ENCODE measurements at places on chromosomes 12 and 14.
A peak's percentile ranks its signal among the peaks of the same experiment; 100 is the strongest.

DNA sequence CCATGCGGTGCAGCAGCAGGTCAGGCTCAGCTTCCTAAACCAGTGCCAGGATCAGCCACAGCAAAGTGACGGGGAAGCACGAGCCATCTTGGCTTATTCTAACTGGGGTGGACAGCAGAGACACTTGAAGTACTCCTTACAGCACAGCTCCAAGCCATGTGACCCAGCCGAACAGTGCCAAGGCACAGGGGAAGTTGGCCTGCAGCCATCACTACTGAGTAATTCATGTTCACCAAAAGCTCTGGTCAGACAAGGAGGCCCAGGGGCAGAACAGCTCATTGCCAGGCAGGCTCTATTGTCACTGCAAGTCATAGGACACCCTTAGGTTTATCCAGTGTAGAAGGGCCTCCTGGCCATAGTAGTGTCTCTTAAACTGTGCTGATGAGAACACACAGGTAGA, 23.4 kb upstream of the SLC35F4 start:
- DNase-seq: no peak

GRCh38 chr12:9243999-9244649, 35.9 kb upstream of the PZP start:
- DNase-seq: no peak

GRCh38 chr14:92973261-92973797, 50.4 kb downstream of the CHGA start:
- no peak for DNase-seq

DNA sequence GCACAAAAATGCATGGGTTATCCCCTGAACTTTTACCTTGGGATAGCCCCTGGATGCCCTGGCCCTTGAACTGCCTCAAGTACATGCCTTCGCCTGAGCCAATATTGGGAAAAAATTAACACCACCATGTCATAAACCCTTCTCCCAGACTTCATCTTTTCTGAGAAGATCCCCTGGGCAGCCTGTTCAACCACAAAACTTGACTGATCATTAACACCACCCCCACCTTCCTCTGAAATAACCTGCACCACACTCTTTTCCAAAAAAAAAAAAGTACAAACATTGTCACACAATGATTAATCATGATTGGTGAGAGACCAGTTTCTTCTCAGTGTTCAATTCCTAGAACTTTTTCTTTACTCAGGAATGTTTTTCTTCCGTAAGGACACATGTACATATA, 217.9 kb downstream of the PAX9 start:
- DNase-seq: no peak

DNA sequence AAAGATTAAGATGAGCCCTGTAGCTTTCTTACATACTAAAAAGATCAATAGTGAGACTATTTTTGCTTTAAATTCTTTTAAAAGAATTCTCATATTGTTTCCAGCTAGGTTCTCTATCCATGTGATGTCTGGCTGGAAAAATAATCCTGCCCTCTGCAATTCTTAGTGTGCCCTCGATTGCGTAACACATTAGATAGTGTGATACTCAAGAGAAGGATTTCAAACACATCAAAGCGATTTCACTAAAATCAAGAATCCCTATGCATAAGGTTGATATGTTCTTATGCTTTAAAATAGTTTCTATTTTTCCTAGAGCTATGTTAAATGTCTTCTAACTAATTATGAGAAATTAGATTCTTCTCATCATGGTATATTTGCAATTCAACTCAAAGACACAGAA, 127.3 kb upstream of the PLEKHA5 start:
- no peak for DNase-seq

GRCh38 chr12:107399046-107399445, 286.6 kb upstream of the PWP1 start:
- no peak for DNase-seq

DNA sequence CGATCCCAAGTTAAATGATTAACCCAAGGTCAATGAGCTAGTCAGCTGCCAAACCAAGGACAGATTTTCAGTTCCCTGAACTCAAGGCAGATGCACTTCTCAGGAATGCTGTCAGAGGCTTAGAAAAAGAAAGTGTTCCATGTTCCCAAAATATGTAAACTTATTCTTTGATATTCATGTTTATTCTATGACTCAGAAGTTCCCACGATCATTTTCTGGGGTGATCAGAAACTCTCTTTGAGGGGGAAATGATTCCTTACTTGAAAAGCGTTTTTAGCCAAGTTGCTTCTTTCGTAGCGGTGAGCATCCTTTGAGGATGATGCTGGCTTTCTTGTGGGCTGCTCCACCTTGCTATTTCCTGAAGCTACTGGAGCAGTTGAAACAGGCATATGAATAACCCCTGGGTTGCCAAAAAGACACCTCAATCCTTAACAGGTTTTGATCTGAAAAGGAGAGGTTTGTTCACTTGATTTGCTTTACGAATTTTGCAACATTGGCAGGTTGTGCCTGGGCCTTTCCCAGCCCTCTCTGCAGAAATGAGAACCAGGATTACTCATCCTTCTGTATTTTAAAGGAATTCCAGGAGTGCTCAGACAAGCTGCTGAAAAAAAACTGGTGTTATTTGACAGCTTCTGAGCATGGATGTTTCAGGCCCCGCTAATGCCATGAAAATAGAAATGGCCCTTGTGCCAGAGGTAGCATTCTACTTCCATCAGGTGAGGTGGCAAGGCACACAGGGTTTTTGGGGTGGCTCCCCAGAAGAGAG, 121.4 kb upstream of the HIF1A start:
- no peak for DNase-seq

DNA sequence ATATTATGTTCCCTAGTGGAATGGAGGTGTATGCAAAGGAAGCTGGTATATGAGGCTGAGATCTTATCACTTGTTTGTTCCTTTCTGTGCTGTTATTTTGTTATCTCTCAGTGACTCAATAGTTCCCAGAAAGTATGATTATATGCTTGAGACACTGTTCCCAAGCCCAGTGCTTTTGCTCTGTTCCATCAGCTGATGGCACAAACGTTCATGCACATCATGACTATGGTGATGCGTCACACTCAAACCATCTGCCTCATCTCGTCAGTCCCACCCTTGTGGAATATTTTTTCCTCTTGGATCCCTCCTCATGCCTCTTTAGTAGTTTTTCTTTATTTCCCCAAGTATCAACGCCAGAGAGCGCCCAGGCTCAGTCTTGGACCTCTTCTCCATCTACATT, 786.9 kb downstream of the AACS start:
- no peak for DNase-seq

DNA sequence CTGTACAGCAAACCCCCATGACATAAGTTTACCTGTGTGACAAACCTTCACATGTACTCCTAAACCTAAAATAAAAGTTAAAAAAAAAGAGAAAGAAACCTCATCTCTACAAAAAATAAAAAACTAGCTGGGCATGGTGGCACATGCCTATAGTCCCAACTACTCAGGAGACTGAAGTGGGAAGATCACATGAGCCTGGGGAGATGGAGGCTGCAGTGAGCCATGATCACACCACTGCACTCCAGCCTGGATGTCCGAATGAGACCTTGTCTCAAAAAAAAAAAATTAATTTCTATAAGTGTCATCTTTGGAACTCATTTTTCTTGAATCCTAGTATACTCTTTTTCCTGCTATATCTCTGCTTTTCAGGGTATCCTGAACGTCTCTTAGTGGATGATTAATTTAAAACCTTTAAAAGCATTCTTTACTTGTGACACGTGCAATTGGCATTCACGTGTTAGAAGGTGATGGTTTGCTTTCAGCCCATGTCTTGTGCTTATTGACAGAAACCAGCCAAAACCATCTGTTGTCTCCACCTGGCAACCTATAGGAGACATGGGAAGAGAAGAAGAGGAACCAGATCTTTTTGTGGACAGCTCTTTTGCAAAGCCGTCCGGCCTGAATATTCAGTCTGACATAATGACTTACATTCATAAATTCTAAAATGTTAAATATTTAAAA, 30.6 kb upstream of the PPFIBP1 start:
- DNase-seq: no peak

GRCh38 chr12:66763467-66763866, 84.6 kb upstream of the GRIP1 start:
- no peak for DNase-seq

GRCh38 chr14:54572316-54572715, 5.4 kb downstream of the SAMD4A start:
- peak; percentile 27 for DNase-seq

GRCh38 chr12:103814436-103814835, 26.6 kb downstream of the NT5DC3 start:
- no peak for DNase-seq

GRCh38 chr12:92259696-92260251, 114.1 kb upstream of the BTG1 start:
- no peak for DNase-seq

DNA sequence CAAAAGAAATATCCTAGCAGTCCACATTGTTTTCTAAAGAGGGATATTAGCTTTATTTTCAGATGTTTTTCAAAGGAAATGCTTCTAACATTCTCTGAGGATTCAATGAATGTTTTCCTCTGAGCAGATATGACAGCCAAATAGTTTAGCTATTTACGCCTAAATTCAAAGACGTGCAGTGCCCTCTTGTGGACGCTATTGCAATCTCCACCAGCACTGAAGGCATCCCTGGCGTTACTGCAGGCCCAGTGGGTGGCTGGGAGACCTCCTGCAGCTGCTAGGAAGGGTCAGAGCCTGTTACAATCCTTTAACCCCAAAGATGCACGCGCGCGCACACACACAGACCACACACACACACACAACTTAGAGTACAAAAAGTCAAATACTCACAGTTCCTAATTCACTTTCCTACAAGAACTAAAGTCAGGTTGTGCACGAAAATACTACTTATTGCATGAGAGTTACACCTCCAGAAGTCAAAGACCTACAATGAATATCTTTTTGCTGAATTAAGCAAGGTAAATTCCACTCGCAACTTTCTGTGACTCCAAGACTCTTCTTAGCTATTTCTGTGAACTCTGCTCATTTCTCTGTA, 589.3 kb upstream of the TMEM132C start:
- peak; percentile 25 for DNase-seq

GRCh38 chr12:83769151-83769550, 1082.4 kb downstream of the TMTC2 start:
- no peak for DNase-seq

DNA sequence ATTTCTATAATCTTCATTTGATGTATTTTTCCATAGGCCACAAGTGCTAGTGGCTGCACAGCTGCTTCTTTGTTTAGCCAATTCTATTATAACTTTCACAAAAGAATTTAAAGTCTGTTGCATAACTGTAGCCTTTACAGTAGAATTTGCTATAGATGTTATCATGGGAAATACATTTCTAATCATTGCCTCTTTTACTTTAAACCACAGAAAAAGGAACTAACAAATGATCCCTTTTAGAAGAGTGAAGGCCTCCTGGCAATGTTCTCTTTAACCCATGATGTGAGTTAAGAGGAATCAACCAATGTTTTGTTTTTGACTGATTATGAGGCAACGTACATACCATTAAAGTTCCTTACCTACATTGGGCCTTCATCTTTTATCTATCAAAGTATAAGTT, 68.8 kb downstream of the RPL10L start:
- DNase-seq: no peak

GRCh38 chr12:114450515-114451300, 44.8 kb upstream of the TBX5 start:
- DNase-seq: no peak

GRCh38 chr12:70536650-70537049, 100.6 kb downstream of the PTPRB start:
- DNase-seq: no peak

DNA sequence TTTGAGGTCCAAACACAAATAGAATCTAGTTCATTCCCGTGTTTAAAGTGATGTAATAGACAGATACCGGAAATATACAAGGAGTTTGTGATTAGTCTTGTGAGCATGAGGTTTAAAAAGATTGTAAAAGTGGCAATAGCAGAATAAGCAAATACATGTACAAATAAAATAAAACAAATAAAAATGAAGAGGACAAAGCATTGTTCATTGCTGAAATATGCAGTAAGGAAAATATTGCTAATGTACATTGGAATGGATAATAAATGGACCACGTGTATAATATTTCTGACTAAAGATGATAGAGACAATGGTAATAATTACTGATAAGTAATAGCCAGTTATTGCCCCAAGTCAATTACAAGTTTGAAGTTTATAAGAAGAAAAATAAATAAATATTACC, 75.6 kb upstream of the RTL1 start:
- DNase-seq: no peak

GRCh38 chr14:84209031-84209430, 1320.9 kb upstream of the FLRT2 start:
- DNase-seq: no peak

GRCh38 chr14:74875941-74876913, at the start of gene PROX2:
Gene PROX2, minus strand, starts transcription at chr14:74876145. Its CDS starts 12,311 bp downstream, at chr14:74863834.
- peak; percentile 21 for DNase-seq

- DNase-seq: peak; percentile 55
Measured at GRCh38 chr12:57229046-57229633, 371 bp upstream of the SHMT2 start.

- no peak for DNase-seq
Measured at GRCh38 chr12:108046650-108047049, 82.4 kb upstream of the WSCD2 start.

DNA sequence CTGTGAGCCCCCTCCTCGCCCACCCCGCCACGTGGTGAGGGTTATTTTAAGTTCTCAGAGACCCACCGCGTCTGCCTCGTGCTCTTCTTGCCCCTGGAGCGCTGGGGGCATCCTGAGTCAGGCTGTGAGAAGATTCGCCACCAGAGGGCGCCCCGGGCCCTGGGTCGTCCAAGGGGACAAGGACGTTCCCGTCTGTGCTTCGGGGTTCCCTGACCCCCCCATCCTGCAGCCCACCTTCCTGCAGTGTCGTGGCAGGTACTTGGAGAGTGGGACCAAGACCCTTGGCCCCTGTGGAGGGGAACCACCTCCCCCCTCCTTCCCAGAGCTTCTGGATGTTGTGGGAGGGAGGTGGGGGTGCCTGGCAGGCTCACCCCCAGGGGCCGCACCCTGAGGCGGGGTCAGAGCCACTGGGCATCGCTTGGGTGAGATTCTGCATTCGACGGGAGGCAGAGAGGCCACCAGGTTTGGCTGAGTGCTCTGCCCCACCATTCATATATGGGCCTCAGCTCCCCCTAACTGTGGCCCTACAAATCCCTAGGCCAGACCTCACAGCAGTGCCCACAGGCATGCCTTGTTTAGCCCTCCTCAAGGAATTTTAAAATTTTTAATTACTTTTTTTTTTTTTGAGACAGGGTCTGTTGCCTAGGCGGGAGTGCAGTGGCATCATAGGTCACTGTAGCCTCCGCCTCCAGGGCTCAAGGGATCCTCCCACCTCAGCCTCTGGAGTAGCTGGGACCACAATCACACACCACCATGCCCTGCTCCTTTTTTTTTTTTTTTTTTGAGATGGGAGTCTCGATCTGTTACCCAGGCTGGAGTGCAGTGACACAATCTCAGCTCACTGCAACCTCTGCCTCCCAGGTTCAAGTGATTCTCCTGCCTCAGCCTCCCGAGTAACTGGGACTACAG, 17.0 kb downstream of the RHOF start:
- peak; percentile 90 for DNase-seq

DNA sequence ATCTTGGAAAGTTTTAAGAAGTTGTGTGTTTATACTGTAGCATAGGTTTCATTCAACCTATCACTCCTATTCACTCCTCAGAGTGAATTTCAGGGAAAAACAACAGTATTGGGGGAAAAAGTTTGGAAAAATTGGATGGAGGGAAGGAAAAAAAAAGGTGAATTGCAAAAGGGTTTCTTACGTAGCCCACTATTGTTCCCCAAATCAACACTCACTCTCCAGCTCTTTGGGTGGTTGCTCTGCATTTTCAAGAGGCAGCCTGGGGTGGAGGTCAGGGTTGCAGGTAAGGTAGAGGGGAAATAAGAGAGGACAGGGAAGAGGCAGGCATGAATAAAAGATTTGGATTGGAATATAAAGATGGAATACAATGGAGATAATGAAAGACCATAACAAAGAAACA, 42.3 kb downstream of the BORCS5 start:
- no peak for DNase-seq
